ENCODE measurements at places on chromosomes 1 and 21. TPM values are rescaled to one million over a fixed set of nuclear protein-coding genes. Genes with fewer than 3 reads are reported as not detected.
A peak's percentile ranks its signal among the peaks of the same experiment; 100 is the strongest.

Gene KCNJ10
- total RNA-seq, result 2.2 TPM

Gene LHX4
- 4.9 TPM for total RNA-seq

Gene CFAP107
- not detected for total RNA-seq

Gene GSTM5
- 0.24 TPM for total RNA-seq

Gene SPRR1A
- not detected for total RNA-seq

Gene CHRM3
- total RNA-seq, result 5.0 TPM

DNA sequence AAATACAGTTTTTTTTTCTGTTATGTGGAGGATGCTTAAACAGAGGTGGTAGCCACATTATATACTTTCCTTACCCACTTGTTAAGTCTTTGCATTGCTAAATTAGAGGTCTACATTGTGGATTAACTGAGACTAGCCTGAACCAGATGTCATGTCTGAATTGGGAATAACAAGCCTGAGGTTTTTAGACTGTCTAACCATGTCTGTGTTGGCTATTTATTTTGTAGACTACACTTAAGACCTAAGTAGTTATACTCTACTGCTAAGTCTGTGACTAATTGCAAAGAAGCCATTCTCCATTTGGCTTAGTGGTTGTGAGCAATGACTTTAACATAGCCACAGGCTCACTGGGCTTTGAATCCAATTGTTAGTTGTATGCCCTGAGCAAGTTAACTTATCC lies 45.4 kb downstream of the CDC14A start:
- H3K4me3 ChIP-seq, result no peak overlapping the region
- H3K4me1 ChIP-seq, result no peaks in the 10 kb centered on the region
- no peaks in the 10 kb centered on the region for H3K36me3 ChIP-seq
- DNase-seq, result no peak
- no peaks in the 10 kb centered on the region for H3K27me3 ChIP-seq

GRCh38 chr1:234845836-234846235 lies 235.9 kb upstream of the IRF2BP2 start:
- H3K27ac ChIP-seq, result no peak overlapping the region
- no peaks in the 10 kb centered on the region for H3K4me1 ChIP-seq
- H3K36me3 ChIP-seq, result no peaks in the 10 kb centered on the region

DNA sequence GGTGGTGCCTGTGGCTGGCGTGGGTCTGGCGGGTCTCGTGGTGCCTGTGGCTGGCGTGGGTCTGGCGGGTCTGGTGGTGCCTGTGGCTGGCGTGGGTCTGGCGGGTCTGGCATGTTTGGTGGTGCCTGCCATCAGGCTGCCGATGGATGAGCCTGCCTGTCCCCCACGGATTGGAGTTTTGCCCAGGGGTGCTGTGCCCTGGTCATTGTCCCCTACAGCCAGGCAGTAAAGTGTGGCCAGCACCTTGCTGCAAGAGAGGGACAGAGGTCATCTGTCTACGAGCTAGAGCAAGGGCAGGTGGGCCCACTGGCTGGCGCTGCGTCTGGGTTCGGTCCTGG lies 41.8 kb downstream of the SKI start:
- H3K27ac ChIP-seq, result no peak overlapping the region
- no peak for DNase-seq
- H3K4me1 ChIP-seq, result peaks cover 27% of the 10 kb centered on the region
- H3K4me3 ChIP-seq, result no peak overlapping the region
- H3K27me3 ChIP-seq, result no peaks in the 10 kb centered on the region

DNA sequence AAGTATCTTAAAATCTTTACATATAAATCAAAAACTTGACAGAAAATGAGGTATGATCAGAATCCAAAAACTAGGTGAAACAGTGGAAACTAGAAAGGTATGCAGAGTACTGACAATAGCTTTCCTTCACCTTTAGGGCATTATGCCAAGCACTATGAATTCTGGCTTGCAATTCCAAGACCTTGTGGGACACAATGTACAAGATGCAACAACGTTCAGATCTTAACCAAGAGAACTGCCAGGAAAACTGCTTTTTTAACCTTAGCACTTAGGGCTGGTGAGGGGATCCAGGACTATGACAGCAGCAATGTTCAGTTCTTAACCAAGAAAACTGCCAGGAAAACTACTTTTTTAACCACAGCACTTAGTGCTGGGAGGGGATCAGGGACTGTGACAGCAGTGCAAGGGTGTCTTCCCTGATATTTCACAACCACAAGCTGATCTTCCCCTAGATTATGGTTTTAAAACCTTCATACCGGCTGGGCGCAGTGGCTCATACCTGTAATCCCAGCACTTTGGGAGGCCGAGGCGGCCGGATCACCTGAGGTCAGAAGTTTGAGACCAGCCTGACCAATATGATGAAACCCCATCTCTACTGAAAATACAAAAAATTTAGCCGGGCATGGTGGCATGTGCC lies 22.3 kb downstream of the FOXJ3 start:
- H3K27me3 ChIP-seq, result no peaks in the 10 kb centered on the region
- no peak overlapping the region for H3K27ac ChIP-seq
- H3K4me3 ChIP-seq, result no peak overlapping the region
- no peak for DNase-seq
- no peaks in the 10 kb centered on the region for H3K36me3 ChIP-seq

GRCh38 chr1:67969446-67969845 lies 81.0 kb downstream of the DIRAS3 start:
- H3K36me3 ChIP-seq, result no peaks in the 10 kb centered on the region
- no peak overlapping the region for H3K27ac ChIP-seq
- no peak overlapping the region for H3K4me3 ChIP-seq

- H3K27ac ChIP-seq, result no peak overlapping the region
- H3K4me1 ChIP-seq, result peaks cover 9% of the 10 kb centered on the region
- H3K36me3 ChIP-seq, result no peaks in the 10 kb centered on the region
These were observed 3.8 kb upstream of the AADACL3 start for GRCh38 chr1:12712076-12712475.

DNA sequence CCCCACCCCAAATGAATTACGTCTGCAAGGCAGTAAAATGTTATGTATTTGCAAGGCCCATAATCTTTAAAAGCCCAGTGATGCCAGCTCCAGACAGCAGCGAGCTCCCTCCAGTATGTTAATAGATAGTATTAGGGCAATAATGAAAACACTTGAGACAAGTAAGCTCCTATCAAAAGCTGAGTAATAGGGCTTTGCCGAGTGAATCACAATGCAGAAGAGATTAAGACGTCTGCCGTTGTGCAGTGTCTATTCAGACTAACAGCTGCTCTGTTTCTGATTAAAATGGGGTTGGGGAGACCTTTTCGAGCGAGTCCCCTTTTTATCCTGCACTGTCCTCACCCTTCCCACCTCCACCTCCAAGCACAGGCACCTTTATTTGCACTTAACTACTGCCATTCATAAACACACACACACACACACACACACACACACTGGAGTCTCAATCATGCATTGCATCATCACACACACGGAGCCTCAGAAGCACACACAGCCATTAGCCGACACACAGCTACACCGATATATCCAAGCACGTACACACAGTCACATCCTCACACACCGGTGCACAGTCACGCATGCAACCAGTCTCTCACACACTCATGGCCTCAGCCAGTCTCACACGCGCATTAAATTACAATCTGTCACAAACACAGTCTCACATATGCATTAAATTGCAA lies 46.0 kb upstream of the FOXO6 start:
- DNase-seq, result peak; percentile 13
- peaks cover 2% of the 10 kb centered on the region for H3K27me3 ChIP-seq
- no peak overlapping the region for H3K27ac ChIP-seq
- H3K36me3 ChIP-seq, result no peaks in the 10 kb centered on the region

GRCh38 chr1:154752273-154753030 lies 117.6 kb downstream of the KCNN3 start:
- no peaks in the 10 kb centered on the region for H3K27me3 ChIP-seq
- no peak for DNase-seq
- H3K27ac ChIP-seq, result no peak overlapping the region
- no peaks in the 10 kb centered on the region for H3K36me3 ChIP-seq
- no peak overlapping the region for H3K4me3 ChIP-seq
- H3K4me1 ChIP-seq, result peaks cover 7% of the 10 kb centered on the region

DNA sequence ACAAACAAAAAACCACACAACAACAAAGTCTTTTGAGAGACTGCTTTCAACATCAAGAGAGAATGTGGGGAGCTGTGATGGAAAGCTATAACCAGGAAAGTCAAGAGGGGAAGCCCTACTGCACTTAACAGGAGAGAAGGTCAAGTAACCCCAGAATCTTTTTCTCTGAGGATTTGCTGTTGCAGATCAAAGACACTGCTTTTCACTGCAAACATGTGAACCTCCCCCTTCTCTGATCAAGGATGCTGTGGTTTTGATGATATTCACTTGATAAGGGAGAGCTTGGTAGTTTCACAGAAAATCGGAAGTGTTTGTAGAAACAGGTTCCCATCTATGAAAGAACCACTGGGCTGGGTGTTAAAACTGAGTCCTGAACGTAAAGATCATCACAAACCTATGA lies 4.8 kb downstream of the ETV3 start:
- H3K27ac ChIP-seq, result no peak overlapping the region
- no peaks in the 10 kb centered on the region for H3K27me3 ChIP-seq
- H3K4me3 ChIP-seq, result no peak overlapping the region
- peaks cover 55% of the 10 kb centered on the region for H3K36me3 ChIP-seq
- DNase-seq, result no peak

GRCh38 chr1:54273092-54273794 lies 73.3 kb downstream of the MRPL37 start:
- no peak for DNase-seq
- no peaks in the 10 kb centered on the region for H3K27me3 ChIP-seq
- H3K36me3 ChIP-seq, result no peaks in the 10 kb centered on the region
- H3K27ac ChIP-seq, result no peak overlapping the region
- no peak overlapping the region for H3K4me3 ChIP-seq

GRCh38 chr1:33903210-33903589 lies 39.3 kb downstream of the HMGB4 start:
- no peaks in the 10 kb centered on the region for H3K4me1 ChIP-seq
- H3K36me3 ChIP-seq, result no peaks in the 10 kb centered on the region
- DNase-seq, result no peak
- H3K4me3 ChIP-seq, result no peak overlapping the region
- no peak overlapping the region for H3K27ac ChIP-seq

GRCh38 chr1:24051206-24051945 lies 60.6 kb downstream of the MYOM3 start:
- H3K27me3 ChIP-seq, result no peaks in the 10 kb centered on the region
- H3K4me1 ChIP-seq, result no peaks in the 10 kb centered on the region

DNA sequence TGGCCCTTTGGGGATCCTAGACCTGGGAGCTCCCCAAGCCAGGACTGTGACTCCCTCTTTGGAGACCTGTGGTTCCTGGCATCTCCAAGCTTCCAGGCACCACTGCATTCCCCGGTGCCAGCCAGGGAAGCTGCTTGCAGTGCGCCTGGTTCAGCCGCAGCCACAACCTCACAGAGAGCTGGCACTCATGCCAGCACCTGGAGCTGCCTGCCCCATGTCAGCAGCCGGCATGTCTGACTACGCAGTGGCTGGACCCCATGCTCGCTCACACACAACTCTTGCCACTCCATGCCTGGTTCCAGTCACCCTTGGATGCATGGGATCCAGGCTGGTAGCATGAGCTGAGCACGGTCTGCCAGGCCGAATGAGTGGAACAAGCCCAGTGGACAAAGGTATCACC lies 426.6 kb downstream of the LRRIQ3 start:
- no peaks in the 10 kb centered on the region for H3K4me1 ChIP-seq
- H3K27me3 ChIP-seq, result no peaks in the 10 kb centered on the region
- no peak overlapping the region for H3K4me3 ChIP-seq
- H3K27ac ChIP-seq, result no peak overlapping the region

DNA sequence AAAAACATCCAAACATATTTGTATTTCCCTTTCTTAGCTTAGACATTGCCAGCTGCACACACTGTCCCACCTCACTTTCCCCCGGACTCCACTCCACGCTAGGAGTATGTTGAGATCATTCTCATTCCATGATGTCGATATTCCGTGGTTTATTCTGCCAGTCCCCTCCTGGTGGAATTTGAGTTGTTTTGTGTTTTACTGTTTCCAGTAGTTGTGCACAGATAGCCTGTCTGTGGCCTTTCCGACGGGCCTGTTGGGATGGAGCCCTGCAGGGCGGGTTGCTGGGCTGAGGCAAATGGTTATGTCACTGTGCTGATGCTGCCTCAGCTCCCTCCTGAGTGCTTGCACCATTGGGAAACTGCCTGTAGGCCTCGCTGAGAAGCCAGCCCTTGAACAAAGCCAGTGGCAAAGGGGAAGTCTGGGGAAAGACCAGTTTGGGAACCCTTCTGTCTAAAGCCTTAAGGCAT lies 12.8 kb downstream of the TRAPPC10 start:
- DNase-seq, result no peak
- peaks cover 14% of the 10 kb centered on the region for H3K4me1 ChIP-seq
- no peak overlapping the region for H3K27ac ChIP-seq
- no peak overlapping the region for H3K4me3 ChIP-seq
- H3K36me3 ChIP-seq, result no peaks in the 10 kb centered on the region

GRCh38 chr1:41927118-41927517 lies 8.4 kb upstream of the HIVEP3 start:
- H3K27ac ChIP-seq, result no peak overlapping the region
- no peak overlapping the region for H3K4me3 ChIP-seq
- no peaks in the 10 kb centered on the region for H3K27me3 ChIP-seq

DNA sequence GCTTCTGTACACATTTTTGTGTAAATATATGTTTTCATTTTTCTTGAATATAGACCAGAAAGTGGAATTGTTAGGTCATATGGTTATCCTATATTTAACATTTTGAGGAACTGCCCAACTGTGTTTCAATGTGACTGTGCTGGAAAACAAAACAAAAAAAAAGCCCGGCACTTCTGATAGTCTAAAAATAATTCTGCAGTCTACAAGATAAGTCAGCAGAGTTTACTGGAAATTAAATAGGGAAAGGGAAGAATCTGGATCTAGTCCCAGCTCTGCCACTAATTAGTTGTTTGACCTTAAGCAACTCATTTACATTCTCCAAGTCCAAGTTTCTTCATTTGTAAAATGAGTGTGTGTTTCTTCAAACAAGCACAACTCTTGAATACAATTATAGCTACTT lies 869.1 kb upstream of the B3GALT2 start:
- no peaks in the 10 kb centered on the region for H3K36me3 ChIP-seq
- no peak for DNase-seq
- H3K4me1 ChIP-seq, result no peaks in the 10 kb centered on the region
- H3K27ac ChIP-seq, result no peak overlapping the region
- no peaks in the 10 kb centered on the region for H3K27me3 ChIP-seq

Data from H1 (cell line).